Left ventricle myocardium inferior (tissue), 1 donor: ENCODE measurements at places on chromosomes 7 and 10.

DNA sequence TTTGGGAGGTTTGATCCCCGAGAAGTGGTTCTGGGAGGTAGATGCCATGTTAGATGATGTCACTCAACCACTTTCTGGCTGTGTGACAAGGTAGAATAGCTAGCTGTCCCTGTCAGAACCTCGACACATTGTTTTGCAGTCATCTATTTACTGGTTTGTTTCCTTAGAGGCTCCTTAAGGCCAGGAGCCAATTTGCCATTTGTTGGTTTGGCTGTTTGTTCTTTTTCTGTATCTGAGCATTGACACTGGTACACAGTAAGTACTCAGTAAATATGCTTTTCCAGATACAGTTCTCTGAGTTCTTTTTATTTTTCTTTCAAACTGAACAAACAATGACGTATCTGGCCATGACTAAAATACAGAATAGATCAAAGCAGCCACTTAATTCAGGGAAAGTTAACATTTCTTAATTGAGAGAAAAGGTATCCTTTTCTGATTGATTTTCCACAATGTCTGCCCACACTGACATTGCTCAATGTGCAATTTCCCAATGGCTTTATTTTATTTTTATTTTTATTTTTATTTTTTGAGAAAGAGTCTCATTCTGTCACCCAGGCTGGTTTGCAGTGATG, 121.6 kb downstream of the SPAG6 start:
- DNase-seq = no peak

- no peak for DNase-seq
Measured at GRCh38 chr10:49082766-49083165, 32.6 kb downstream of the VSTM4 start.

DNA sequence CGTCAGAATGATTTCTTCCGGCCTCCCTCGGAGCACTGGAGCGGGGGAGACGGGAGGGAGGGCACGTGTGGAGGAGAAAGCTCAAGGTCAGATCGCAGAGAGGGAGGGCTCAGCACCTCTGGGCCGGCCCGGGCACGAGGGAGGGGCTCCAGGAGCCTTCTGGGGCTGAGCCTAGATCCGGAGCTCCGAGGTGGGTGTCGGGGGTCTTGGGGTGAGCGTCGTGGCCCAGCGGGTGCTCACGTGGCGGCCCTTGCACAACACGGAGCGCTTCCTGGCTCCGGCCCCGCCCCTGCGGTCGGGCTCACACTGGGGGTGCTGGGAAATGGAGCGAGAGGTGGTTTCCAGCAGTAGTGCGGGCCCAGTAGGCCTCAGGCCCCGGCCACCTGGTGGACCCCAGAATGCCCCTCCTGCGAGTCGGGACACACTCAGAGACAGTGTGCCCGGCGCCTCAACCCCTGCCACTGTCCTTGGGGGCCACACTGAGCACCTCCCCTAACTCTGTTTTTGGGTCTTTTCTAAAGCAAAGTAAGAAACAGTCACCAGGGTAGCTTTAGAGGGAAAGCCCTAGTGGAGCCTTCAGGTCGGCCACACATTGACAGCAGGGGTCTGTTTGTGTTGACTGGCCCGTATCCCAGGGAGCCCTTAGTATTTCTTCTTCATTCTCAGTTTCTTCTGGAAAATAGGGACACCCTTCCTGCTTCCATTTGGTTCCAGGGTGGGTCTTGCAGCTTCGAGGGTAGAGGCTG, 798 bp downstream of the PPIF start:
- peak; percentile 75 for DNase-seq

DNA sequence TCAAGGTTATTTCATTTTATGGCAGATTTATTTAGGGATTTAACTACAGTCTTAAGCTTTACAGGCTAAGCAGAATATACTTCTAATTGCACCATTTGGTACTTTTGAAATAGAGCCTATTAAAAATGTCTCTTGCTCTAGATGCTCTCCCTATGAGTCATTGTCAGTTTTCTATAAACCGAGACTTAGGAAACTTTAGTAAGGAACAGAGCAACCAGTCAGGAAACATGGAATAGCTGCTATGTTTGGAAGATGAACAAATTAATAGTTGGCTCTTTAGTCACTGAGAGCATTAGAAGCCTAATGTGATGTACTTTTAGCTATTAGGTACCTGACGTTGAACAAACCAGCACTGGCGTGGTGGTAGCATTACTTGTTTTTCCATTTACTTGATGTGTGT, 35.3 kb downstream of the INPP5F start:
- DNase-seq = no peak

DNA sequence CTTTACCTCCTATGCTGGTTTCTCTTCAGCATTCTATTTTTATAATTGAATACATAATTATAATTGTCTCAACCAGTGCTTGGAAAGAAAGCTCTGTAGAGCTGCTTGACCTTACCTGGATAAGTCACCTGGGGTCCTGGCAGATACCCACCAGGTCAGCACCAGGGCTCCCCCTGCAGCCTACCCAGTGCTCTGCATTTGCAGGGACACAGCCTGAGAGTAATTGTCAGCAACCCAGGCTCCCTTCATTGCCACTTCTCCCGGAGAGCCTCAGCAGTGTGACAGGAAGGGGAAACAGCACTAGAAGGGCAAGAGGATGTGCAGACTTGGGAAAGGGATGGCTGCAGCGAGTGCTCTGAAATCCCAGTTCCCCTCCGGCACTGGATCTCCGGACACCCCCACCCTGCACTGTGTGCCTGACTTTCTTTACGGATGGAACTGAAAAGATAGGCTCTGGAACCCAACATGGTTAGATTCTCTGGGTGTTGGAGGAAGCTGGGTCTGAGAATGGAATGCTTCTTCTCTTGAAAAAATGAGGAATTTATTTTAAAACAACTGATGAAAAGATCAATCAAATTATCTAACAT, 11.4 kb upstream of the PAX4 start:
- DNase-seq = no peak

DNA sequence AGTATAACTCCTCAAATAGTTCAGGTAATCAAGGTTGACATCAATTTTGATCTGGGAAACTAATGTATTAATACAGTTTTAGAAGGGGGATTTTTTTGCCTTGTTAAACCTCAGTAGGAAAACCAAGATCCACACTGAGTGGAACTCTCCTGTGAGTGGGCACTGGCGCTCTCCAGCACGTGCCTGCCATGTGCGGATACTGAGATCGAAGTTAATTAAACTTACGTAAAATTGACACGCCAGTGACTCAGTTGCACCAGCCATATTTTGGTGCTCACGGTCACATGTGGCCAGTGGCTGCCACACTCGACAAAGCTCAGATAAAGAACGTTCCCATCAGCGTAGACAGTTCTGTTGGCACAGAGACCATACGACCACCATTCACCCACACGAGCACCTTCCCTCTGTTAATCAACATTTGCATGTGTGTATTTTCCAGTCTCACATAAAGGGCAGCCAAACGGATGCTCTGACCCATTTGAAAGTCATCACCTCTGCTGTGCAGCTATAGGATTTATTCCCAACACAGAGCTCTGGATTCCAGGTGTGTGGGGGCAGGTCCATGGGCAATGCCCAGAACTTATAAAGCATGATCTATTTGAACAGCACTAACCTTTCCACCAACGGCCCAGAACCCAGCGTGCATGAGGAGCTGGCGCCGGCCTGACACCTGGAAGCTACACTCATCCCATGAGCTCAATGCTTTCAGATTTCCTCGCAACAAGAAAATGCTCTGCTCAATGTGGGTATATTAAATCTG, 77.7 kb downstream of the VIPR2 start:
- DNase-seq = no peak

- DNase-seq = no peak
Measured at GRCh38 chr10:111934931-111935330, 248.6 kb downstream of the GPAM start.

DNA sequence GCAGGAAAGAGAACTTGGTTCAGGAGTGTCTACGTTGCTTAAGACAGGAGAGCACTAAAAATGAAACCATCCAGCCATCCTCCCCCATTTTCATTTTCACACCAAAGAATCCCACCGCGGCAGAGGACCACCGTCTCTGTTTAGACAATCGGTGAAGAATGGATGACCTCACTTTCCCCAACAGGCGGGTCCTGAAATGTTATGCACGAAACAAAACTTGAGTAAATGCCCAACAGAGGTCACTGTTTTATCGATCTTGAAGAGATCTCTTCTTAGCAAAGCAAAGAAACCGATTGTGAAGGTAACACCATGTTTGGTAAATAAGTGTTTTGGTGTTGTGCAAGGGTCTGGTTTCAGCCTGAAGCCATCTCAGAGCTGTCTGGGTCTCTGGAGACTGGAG, 1.4 kb upstream of the IL6 start:
- DNase-seq = no peak

DNA sequence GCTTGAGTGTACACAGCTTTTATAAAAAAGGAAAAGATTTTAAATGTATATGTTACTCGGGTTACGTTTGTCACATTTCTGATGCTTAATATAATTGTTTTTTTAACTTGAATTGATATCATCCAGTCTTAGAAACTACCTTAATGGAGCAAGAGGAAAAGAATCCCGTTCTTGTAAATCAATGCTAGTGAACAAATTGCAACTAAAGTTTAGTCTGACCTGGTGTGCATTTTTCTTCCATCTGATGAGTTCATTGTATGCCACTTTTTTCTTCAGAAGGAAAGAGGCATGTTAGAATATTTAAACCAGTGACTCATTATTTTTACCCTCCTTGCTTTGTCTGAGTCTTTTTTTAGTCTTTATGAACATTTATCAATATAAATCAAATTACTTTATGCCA, 34.7 kb downstream of the NET1 start:
- DNase-seq = no peak

GRCh38 chr7:12281038-12281437, 69.9 kb downstream of the TMEM106B start:
- DNase-seq = no peak

- no peak for DNase-seq
Measured at GRCh38 chr7:108181073-108181985, 51.2 kb upstream of the LAMB4 start.

- DNase-seq = no peak
Measured at GRCh38 chr7:106655703-106656498, 5.1 kb downstream of the CCDC71L start.

DNA sequence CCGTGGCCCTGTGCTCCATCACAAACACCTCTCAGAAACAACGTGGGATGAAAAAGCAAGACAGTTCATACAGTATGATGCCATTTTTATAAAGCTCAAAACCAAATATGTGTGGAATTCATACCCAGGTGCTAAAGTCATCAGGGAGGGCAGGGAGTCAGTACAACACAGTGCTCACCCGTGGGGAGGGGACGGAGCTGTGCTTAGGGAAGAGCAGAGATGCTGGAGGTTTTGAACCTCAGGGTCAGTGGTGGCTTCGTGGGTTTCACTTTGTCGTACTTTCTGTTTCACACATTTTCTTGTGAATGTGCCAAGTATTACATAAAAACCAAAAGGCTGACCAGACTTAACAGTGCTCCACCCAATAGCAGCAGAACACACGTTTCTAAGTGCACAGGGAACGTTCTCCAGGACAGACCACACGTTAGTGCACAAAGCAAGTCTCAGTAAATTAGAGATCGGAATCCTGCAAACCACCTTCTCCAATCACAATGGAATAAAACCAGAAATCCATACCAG, 21.2 kb downstream of the ZMIZ2 start:
- no peak for DNase-seq

DNA sequence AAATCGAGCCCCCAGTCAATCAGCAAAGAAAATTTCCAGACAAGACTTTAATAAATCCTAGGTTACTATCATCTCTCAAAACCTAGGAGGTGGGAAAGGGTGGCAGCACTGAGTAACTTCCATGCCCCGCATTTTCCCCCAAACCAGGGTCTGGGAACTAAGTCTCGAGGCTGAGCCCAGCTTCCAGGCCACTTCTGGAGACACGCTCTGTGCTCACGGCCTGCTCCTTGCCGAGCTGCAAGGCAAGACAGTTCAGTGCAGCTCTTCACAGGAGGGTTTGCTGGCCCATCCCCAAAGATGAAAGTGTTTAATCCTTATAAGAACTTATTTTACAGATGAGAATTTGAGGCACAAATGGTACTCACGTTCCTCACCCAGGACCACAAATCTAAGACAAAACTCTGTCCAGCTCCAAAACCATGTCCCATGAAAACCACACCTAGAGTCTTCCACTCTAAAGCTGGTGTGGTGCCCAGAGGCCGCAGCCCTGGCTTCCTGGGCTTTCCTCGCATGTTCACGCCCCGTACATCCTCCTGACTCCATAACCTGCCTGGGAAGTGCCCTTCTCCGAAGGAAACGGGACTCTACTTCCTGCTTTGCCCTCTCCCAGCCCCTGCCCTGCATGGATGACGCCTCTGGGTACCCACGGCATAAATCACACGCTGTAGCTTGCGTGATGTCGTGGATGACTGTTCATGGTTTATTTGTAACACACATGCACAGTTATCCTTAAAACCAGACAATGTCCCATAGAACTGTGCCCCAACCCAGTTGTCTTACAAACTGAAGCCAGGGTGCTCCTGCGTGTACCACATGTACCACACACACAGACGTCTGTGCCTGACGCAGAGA, 201.2 kb downstream of the DIP2C start:
- no peak for DNase-seq

DNA sequence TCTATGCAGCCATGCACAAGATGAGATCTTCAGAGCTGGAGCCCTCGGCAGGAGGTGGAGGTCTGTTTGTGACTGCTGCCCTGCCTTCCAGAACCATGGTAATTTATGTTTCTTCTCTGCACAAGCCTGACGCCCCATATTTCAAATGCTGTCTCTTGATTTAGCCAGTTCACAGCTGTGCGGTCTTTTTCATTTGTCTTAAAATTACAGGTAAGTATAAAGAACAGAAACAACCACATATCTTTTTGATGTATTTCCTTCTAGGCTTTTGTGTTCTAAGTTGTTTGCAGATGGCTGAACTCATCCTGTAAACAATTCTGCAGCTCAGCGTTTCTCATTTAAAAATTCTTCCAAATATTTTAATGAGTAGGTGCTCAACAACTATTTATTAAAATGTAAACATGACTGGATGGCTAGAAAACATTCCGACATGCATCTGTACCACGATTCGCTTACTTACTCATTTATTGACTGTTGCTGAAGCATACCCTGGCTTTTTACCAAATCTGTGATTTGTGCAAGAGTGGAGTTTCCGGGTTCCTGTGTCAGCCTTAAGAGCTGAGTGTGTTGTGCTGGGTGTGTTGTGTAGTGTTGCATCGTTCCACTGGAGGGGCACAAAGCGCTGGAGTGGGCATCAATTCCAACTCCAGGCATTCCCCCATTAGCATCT, 58.9 kb downstream of the PIP4K2A start:
- DNase-seq = no peak

- DNase-seq = no peak
Measured at GRCh38 chr7:155282671-155283070, 15.0 kb upstream of the INSIG1 start.

DNA sequence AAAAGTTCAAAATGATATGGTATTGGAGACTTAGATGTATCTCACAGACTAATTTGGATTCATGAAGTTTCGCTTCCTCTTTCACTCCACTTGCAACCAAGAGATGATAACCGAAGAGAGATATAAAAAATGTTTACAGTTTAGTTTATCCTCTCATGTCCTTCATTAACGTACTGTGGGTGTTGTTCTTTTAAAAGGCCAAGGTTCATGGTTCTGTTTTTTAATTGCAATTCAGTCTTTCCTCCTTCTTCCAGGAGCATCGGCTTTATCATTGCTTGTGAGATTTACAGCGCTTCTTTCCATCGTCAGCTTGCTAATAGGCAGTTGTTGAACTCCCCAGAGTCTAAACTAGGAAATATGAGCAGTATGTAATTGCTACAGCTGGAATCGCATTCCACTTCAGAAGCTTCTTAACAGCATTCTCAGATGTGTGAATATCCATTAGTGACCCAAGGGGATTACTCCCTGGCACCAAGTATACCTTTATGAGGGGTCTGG, 75.9 kb upstream of the HGF start:
- no peak for DNase-seq

GRCh38 chr7:20407585-20408466, 77.1 kb downstream of the ITGB8 start:
- peak; percentile 80 for DNase-seq
